Cortex of kidney (tissue), 1 donor: ENCODE measurements at places on chromosomes 5 and 9.

DNA sequence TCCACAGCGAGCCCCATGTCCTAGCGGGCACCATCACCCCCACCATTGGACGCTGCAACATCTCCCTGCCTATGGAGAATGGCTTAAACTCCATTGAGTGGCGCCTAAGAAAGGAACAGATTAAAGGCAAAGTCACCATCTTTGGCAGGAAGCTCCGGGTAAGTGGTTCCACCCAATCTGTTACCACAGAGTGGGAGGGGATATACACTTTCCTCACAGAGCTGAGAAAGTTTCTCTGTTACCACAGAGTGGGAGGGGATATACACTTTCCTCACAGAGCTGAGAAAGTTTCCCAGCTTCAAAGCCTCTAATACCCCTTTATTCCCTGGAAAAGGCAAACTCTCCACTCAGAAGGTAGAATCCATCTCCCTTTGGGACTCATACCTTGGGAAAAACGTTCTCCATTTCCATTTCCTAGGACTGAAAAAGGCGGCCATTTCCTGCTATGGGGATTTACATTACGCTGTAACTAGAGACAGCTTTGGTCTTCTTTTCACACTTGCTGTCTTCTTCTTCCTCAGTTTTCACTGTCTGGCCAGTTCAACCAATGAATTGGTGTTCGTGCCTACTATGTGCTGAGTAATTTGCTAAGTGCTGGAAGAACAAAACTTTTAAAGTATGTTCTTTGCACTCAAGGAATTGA, 63.4 kb upstream of the WWC1 start:
- DNase-seq = no peak

- DNase-seq = no peak
These were observed 1.7 kb upstream of the SLC34A1 start for GRCh38 chr5:177382423-177383029.

GRCh38 chr9:81423589-81424326, 265.6 kb downstream of the TLE1 start:
- DNase-seq = no peak

DNA sequence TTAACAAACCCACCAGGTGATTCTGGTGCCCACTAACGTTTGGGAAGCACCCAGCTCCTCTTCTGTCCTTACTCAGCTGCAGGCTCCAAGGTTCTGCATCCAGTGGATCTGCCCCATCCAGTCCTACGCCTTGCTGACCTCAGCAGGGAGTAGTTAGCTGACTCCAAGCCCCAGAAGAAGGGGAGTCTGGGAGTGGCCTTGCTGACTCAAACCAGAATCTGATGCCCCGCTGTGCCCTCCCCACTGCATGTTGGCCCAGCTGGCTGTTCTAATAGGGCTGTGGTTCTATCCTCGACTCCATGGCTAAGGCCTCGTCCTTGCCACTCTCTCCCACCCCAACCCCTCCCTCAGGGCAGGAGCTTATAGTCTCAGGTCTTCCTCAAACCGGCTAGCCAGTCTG, 136.3 kb downstream of the TTLL11 start:
- DNase-seq = no peak

GRCh38 chr9:93435386-93435785, 16.1 kb upstream of the FAM120A start:
- DNase-seq = no peak

GRCh38 chr9:4114569-4115505, 185.0 kb downstream of the GLIS3 start:
- DNase-seq = no peak

DNA sequence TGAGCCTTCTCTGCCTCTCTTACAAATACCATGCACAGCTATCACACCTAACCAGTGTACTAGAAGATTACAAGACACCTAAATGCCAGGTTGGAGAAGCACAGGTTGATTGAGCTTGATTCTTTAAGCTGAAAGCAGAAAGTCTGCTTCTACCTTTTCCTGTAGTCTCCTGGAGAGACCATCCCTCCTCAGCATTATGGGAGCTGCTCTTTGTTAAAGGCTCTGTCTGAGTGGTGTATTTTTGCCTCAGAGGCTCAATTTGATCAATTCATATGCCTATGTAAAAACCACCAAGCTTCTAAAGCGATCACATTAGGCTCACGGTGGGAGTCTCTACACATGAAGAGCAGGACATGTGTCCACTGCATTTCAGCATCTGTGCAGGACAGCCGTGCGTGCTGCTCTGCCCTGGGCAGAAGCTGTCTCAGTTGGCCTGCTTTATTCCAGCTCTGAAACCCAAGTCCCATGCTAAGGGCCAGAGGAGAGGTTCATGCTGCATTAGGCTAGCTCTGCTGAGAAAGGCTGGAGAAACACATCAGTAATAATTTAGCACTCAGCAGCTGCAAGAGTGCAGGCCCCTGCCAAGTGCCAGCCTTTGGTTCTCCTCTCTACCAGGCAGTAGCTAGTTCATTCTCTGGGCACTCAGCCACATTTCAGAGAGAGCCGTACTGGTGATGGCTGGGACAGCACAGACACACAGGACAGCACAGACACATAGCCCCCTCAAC, 41.7 kb downstream of the TMEM167A start:
- no peak for DNase-seq

DNA sequence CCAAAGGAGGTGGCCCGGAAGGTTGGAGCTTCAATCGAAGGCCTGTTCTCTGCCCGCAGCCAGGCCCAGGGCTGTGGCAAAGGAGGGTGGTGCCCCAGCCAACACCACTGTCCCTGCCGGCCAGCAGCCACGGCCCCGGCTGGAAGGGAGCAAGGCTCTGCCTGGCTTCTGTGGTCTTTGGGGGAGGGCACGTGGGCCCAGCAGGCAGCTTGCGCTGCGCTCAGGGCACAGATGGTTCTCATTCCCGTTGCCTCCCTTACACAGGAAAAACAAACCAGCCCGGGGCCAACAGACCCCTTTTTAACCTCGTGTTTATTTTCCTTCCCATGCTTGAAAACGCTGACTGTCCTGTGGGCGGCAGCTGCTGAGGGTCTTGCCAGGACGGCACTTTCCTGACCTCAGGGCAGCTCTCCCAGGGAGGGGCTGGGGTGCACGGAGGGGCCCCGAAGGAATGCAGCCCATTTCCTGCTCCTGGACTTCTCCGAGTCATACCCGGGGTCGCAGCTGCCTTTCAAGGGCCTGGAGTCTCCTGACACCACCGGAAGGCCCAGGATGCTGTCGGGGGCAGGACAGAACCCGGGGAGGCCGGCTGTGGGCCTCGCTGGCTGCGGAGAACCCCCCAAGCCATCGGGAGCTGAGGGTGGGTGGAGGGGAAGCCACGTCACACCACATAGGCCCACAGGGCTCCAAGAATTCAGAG, 1.1 kb upstream of the GPSM1 start:
- DNase-seq = no peak

- no peak for DNase-seq
These were observed 102.0 kb upstream of the PRLR start for GRCh38 chr5:35331956-35332950.

GRCh38 chr5:112165897-112166737, 253.0 kb downstream of the EPB41L4A start:
- no peak for DNase-seq

- no peak for DNase-seq
These were observed 152.8 kb upstream of the IER5L start for GRCh38 chr9:129330711-129331492.

GRCh38 chr9:35660966-35661415, 2.9 kb downstream of the CCDC107 start:
- no peak for DNase-seq

GRCh38 chr9:71349218-71349617, 227.8 kb upstream of the TRPM3 start:
- DNase-seq = no peak

GRCh38 chr5:126503602-126504104, 80.4 kb downstream of the GRAMD2B start:
- DNase-seq = no peak

DNA sequence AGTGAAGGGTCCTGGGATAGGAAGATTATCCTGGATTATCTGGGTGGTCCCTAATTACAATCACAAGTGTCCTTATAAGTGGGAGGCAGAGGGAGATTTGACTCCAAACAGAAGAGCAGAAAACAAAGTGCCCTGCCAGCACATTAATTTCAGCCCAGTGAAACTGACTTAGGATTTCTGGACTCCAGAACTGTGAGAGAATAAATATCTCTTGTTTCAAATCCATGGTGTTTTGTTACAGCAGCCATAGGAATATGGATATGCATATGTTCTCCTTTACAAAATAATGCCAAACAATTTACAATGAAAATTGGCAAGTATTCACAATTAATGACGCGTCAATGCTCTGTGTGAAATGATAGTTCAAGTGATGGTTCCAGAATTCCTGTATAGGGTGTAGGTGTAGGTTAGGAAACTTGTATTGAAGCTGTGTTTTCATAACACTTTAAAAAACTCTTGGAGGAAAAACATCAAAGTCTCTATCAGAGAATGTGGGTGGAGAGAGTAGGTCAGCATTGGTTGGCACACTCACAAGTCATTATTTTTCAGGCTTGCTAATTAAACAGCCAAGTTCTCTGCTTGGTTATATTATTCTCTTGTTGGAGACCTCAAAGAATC, 19.9 kb upstream of the PLPP1 start:
- DNase-seq = no peak
